ENCODE measurements at places on chromosomes 5 and 9. TPM values are rescaled to one million over a fixed set of nuclear protein-coding genes. Genes with fewer than 3 reads are reported as not detected.

The SPINK1 gene
- 7.1 TPM for total RNA-seq

The PCDHGC5 gene
- total RNA-seq: 0.98 TPM

The GFM2 gene
- total RNA-seq: 34.2 TPM

The PCDHGA8 gene
- 1.7 TPM for total RNA-seq

The SPINK6 gene
- total RNA-seq: not detected

The CCDC69 gene
- total RNA-seq: 106 TPM

The ADAMTSL1 gene
- total RNA-seq: 2.0 TPM

GRCh38 chr5:44275908-44276307, 113.3 kb downstream of the FGF10 start:
- no peak for DNase-seq

DNA sequence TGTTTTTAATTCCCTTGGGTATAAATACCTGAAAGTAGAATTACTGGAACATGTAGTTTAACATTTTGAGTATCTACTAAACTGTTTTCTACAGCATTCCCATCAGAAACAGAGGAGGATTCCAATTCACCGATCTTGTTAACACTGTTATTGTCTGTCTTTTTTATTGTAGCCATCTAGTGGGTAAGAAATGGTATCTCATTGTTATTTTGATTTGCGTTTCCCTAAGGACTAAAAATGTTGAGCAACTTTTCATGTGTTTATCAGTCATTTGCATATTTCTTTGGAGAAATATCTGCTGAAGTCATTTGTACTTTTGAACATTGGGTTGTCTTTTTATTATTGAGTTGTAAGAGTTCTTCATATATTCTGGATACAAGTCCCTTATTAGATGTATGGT, 135.2 kb upstream of the NFIL3 start:
- DNase-seq: no peak

GRCh38 chr5:66565878-66566277, 30.3 kb upstream of the MAST4 start:
- DNase-seq: no peak

- no peak for DNase-seq
Measured at GRCh38 chr5:14936588-14936987, 65.0 kb upstream of the ANKH start.

DNA sequence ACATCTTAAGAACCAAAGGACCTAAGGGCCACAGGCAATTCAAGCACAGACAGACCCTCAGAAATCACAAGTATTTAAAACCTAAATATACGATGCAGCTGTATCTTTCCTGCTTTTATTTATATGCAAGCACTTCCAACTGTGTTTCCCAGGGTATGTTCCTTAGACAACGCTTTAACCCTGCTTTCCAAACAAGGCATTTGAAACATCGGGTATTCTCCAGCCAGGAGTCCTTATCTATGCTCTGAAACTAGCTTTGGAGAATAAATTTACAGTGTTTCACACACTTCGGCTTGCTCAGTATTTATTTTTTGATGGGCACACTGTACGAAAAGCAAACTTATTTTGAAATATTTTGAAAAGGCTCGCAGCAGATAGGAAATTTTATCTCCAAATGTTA, 13.5 kb downstream of the NR6A1 start:
- no peak for DNase-seq

GRCh38 chr9:129776938-129777768, 24.3 kb upstream of the PTGES start:
- DNase-seq: peak; percentile 92

DNA sequence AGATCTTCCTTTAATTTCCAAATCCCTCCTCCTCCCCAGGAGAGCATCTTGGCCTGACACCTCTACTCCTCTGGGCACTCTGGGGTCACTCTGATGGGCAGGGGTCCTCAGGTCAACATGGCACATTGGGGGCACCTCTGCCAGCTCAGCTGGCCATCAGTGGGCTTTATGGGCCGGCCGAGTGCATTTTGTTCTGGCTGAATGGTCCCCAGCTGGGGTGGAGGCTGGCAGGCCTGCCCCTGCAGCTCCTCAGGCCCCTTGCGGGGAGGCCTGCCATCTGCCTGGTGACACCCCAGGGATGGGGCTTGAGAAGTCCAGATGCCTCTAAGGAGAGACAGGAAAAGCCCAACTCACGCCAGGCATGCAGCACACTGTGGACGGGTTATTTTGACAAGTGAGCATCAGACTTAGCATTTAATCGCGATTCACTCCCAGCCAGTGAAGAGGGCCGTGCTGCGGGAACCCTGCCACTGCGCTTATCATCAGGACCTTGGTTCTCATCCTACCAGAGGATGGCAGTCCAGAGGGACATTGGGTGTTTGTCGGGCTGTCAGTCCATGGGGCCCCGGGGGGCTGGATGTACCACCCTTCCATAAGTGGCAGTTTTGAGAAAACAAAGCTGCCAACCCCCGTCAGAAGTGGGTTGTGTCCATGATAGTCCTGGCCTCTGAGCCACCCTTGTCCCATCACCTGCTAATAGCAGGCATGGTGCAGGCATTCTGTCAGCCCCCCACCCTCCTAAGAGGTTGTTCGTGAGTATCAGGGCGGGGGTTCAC, 21.7 kb downstream of the PHF2 start:
- DNase-seq: no peak

DNA sequence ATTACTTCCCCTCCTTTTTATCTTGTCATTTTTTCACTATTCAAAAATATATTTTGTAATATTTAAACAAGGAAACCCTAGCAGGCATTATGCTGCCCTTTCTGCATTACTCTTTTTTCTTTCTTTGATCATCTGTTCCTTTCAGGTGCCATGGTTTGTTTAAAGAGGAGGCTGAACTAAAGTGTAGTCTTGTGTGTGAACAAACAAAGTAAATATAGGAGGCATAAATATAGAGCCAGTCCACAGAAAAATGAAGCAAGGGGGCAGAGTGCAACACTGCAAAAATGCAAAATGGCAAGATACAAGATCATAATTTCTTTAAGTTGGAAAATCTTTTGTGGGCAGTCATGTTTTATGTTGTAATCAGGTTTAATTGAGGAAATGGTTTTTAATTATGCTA, 947.3 kb upstream of the COX7C start:
- DNase-seq: no peak

DNA sequence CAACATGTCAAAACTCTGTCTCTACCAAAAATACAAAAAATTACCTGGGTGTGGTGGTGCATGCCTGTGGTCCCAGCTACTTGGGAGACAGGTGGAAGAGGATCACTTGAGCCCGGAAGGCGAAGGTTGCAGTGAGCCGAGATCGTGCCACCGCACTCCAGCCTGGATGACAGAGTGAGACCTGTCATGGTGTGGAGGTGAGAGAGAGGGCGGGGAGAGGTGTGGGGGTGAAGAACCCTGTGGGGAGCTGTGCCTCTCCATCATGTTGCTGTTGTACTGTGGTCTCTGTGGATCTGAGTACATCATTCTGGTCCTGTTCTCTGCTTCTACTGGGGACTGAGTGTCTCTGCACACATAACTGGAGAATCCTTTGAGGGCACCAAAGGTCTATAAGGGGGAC, 11.3 kb upstream of the SLC34A1 start:
- DNase-seq: no peak

DNA sequence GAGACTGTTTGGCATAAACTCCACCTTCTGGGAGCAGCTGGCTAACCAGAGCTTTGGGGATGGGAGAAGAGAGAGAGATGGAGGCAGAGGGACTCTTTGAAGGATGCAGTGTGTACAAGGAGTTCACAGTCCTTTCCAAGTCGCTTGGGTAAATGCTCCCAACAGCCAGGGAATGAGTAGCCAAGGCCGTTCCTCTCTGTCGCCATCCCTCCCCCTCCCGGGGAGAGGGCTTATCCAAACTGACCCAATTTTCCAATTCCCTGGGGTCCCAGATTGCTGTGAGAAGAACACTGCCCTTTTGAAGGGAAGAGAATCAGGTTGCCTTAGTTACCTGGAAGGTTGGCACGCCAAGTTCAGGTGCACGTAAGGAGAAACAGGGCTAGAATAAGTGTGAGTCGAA, 7.9 kb downstream of the WWC1 start:
- peak; percentile 36 for DNase-seq

GRCh38 chr5:147949711-147950573, 43.6 kb upstream of the C5orf46 start:
- DNase-seq: no peak

GRCh38 chr5:142915813-142916424, 145.7 kb downstream of the ARHGAP26 start:
- DNase-seq: no peak

GRCh38 chr9:131709771-131710431, 30.0 kb downstream of the RAPGEF1 start:
- no peak for DNase-seq

- DNase-seq: no peak
Measured at GRCh38 chr5:57986761-57987341, 473.0 kb downstream of the PLK2 start.

DNA sequence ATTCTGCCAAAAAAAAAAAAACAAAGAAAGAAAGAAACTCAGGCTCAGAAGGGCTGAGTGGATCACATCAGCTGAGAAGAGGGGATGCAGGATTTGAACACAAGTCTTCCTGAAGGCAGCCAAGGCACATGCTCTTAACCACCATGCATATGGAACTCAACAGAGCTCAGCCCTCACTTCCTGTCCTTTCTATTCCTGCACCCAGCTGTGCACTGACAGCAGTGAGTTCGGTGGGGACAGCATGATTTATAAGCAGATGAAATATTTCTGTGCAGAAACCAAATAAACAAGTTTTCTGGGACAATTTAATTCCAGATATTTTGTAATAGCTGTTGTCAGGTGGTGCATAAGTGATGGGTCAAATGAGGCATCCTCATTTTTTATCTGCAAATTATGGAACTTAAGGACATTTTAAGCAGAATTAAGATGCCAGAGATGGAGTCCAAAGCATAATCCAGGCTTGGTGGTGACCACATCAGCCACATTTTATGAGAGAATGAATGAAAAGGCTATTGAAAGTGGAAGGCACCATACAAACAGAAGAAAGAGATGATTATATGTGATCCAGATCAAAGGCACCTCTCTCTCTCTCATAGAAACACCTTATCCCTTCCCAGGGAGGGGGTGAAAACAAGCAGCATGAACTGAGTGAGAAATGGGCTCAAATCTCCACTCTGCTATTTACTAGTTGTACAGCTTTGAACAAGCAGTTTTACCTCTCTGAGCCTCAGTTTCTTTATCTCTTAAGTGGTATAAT, 303.6 kb upstream of the MSX2 start:
- no peak for DNase-seq

DNA sequence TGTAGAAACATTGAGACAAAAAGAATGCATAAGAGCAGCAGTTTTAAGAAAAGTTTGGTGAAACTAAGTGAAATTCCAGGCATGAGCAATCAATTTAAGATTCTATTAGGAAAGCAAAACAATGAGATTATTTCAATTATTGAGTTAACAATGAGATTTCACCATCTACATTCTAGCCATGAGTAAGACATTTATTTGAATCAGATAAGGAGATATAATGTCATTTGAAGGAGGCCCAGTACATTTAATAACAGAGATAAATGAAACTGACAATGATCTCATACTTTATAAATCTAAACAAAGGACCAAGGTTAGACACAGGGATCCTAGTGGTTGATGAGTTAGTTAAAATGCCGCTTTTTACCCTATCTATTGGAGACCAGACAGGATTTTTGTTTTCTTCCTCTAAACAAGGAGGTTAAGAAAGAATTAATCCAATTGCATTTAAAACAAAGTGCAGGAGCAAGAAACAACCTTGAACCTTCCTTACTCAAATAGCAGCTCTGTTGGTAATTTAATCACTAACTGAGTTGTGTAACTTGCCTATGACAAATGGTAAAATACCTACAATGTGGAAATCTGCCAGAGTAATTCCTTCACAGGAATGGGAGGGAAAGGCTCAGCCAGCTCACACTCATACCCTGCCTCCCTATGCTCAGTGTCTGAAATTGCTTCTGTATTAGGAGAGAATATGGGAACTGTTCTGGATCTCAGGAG, 103.5 kb upstream of the NR3C1 start:
- DNase-seq: no peak

DNA sequence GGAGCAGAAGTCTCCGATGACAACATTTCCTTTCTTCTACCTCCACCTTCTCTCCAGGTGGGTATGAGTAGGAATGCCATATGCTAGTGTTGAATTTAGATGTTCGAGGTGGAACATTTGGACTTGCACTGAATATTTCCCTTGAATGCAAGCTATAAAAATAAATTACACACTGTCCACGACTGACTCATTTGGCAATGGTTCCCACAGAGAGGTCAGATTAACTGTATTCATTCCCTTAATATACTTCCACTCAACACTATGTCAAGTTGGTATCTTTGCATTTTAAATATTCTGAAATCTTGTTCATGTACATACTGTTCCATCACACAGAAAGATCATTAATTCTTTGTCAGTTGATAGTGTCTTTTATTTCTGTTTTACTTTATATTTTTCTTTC, 222.6 kb upstream of the PIK3R1 start:
- DNase-seq: no peak

Measured in spleen (tissue), 13 donors.